ENCODE measurements at places on chromosomes 5 and 9.

DNA sequence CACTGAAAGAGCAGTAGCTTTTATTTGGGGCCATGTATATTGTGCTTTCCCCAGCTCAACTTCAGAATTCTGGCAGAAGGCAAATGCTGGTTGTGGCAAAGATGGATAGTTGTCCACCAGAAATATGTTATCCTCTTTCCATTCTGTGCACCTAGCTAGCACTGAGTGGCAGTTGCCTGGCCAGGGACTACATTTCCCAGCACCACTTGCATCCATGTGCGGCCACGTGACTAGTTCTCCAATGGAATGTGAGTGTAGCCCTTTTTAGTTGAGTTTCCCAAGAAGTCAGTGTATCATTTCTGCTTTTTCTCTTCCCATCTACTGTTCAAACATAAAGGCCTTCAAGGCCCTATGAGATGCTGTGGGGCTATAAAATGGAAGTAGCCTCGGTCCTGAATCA, 354.0 kb upstream of the CLINT1 start:
- no peak for DNase-seq

DNA sequence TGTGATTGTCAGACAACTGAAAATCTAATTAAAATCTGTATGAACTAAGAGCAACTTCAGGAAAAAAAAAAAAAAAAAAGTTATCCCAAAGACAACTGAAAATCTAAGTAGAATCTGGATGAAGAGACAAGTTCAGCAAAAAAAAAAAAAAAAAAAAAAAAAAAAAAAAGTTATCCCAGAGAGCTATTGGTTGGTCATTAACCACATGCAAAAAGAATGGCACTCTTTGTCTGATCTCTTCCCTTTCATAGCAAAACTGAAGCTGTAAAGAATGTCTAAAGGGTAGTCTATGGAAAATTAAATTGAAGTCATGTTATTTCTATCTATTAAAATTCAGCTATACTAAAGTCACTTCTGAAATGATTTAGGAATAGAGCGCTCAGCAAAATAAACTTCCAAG, 32.9 kb downstream of the STRBP start:
- DNase-seq = no peak

DNA sequence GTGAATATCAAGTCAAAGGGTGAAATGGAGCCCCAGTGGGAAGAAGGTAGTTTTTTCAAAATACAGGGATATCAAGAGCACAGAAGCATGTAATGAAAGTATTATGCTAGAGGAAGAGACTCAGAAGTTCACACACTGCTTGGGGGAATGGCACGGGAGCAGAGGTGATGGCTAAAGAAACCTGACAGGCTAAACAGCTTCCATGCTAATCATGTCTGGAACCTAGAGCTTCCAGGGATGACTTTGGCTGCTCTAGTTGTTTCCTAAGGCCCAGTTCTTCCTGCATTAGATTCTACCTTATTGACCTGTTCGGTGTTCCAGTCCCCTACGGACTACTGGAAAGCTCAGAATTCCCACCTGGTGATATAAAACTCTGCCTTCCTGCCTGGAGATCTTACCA, 34.3 kb downstream of the TRIM32 start:
- DNase-seq = no peak

DNA sequence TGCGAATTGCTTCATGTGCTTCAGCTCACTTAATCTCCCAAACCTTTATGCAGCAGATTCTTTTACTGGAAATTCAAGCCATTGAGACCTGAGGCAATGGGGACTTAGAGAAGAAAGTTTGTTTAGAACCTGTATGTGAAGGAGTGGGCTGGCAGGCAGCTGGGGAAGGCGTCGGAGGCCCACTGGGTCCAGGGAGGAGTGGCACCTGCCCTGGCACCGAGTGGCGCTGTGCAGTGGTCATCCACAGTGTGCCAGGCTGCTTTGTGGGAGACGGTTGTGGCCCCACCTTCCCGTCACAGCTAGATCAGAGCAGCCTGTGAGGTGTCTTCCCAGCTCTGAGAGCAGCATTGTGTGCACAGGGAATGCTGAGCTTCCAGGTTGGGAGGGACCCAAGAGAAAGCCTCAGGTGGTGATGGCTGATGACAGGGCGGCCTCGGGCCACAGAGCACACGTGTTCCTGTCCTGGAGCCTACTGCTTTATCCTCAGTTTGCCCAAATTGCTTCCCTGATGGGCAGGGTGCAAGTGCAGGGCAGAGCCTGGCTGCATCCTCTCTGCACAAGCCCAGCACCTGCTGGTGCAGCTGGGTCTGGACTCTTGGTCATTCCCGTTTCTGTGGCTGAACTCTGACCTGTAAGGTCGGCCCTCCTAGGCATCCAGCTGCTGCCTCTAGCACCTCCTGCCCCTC, 175.2 kb downstream of the CACNA1B start:
- DNase-seq = no peak

- no peak for DNase-seq
These were observed 19.5 kb downstream of the ANKH start for GRCh38 chr5:14851999-14852526.

GRCh38 chr9:123528501-123528900, 172.5 kb downstream of the CRB2 start:
- no peak for DNase-seq

DNA sequence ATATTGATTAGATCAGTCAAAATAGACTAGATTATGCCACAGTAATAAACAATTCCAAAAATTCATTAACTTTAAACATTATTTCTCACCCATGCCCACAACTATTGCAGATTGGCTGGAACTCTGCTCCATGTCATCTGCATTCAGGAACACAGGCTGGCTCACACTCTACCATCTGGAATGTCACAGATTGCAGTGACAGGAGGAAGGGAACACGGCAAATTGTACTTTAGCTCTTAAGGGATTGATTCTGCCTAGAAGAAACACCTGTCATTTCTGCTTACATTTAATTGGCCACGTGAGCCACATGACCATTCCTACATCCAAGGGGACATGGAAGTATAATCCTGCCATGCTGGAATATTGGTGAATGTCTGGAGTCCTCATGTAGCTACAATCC, 54.4 kb downstream of the ATPSCKMT start:
- no peak for DNase-seq

- no peak for DNase-seq
These were observed 61.9 kb downstream of the EHMT1 start for GRCh38 chr9:137680444-137681358.

GRCh38 chr9:92257327-92257726, 36.2 kb downstream of the IARS1 start:
- no peak for DNase-seq

- DNase-seq = no peak
These were observed 114.1 kb downstream of the SPOCK1 start for GRCh38 chr5:137385064-137385463.

DNA sequence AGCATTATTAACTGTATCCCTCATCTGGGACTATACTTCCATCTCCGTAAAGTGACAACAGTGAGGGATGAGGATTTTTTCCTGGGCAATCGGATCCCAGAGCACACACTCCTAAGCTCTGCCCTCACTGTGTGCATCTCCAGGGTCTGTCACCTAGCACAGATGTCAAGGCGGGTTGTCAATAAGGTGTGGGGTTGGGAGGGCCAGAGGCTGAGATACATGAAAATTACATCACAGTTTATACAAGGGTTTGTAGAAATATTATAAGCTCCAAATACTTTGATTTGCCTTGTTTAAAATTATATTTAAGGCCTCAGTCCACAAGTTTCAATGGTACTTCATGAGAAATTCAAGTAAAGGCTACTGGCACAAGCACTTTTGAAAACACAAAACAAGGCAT, 4.5 kb downstream of the ADAMTS12 start:
- no peak for DNase-seq

DNA sequence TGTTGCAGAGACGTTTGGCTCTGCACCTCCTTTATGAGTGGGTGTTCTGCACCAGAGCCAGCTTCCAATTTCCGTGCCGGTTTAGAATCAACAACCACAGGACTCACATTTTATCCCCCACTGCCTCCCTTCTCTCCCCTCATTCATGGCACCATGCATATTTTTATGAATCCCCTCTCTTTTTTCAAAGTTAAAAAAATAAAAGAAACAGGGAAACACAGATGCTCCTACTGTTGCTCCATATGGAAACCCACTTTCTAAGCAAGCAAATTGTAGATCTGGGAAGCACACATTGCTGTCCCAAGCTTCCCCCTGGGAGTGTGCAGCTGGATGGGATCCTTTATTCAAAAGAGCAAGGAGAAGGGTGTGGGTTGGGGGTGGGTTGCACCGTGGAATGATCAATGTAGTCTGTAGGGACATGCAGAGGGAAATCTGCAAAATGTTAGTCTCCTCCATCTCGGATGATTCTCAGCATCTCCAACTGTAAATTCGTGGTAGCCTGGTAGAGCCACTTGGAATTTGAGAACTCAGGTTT, 410.0 kb upstream of the ADAMTSL1 start:
- no peak for DNase-seq

DNA sequence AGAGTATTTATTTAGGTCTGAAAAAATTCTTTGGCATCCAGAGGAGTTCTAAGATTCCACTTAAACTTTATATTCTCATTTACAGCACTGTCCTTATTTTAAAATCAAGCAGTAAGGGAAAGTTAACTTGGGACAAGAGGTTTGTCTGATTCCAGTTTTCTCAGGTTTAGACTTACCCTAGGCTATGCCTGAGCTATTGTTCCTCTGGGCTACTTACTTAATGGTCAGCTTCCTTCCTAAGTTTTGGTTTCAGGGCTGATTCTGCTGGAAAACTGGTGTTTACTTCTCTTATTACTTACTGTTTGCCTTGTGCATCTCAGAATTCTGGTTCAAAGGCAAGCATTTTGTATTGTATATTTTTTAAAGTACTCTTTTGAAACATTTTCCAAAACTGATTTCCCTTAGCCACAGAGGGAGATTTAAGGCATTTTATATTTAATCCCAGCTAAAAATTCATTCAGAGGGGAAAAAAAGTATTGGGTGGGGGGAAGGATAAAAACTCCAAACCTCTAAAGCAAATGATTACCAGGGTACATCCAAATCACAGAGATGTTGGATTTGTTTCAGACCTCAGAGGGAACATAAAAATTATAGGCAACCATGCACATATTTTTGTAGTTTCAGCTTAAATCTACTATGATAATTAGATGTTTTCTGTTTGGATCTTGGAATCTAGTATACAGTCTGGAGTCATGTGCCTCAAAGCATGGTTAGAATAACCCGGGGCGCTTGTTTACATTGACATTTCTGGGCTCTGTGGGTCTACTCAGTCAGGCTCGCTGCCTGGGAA, 290.0 kb downstream of the ARHGAP26 start:
- DNase-seq = no peak

GRCh38 chr5:163108351-163108750, 329.0 kb upstream of the CCNG1 start:
- no peak for DNase-seq

DNA sequence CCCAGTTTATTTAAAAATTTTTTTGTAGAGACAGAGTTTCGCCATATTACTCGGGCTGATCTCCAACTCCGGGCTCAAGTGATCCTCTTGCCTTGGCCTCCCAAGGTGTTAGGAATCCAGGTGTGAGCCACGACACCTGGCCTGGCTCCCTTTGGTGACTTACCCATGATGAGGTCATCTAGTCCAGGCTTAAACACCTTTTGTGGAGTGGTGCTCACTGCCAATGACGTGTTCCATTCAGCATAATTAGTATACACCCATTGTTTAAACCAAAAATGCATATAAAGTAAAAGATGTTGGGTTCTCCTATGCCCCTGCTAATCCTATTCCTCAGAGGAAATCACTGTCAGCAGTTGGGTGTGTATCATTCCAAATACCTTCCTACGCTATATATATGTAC, 91.0 kb downstream of the HSPA4 start:
- DNase-seq = no peak

DNA sequence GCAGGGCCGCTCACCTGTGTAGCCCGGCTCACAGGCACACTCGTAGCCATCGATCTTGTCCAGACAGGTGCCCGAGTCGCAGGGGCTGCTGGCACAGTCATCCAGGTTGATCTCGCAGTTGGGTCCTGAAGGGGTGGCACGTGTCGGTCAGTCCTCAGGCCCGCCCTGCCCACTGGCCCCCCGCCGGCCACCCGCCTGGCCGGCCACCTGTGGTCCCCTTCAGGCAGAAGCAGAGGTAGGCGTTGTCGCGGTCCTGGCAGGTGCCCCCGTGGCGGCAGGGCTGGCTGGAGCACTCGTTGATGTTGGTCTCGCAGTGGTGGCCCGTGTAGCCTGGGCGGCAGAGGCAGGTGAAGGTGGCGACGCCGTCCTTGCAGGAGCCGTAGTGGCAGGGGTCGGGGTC, 30.6 kb downstream of the NOTCH1 start:
- no peak for DNase-seq

- DNase-seq = no peak
These were observed 247.1 kb downstream of the SYK start for GRCh38 chr9:91048749-91049148.

GRCh38 chr9:607417-607816, 234.1 kb upstream of the DMRT1 start:
- DNase-seq = no peak

DNA sequence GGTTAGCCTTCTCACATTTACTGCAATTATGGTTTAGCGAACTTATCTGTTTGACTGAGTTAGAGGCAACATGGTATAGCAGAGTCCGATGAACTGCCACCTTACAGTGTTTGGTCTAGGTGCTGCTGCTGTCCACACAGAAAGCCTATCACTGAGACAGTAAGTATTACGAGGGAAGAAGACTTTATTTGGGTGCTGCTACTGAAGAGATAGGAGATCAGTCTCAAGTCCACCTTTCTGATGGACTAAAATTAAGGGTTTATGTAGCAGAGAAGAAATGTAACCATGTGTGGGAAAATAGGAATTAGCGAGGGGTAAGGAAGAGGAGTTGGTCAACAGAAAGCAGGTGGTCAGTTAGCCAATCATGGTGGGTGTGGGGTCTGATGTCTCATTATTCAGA, 109.7 kb downstream of the ZSWIM6 start:
- no peak for DNase-seq

- DNase-seq = no peak
These were observed 83.2 kb upstream of the SMIM15 start for GRCh38 chr5:61245486-61245885.

- no peak for DNase-seq
These were observed 36.3 kb upstream of the CDH10 start for GRCh38 chr5:24681106-24681505.

DNA sequence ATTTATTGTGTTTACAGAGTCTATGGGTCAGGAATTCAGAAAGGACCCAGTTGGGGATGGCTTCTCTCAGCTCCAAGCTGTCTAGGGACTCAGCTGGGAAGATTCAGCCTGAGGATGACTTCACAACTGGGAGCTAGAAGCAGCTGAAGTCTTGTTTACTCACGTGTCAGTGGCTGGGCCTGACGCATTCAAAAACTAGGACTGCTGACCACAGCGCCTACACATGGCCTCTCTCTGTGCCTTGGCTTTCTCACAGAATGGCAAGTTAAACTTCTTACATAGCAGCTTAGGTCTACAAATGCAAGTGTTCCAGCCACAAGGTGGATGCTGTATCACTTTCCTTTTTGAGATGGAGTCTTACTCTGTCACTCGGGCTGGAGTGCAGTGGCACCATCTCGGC, 16.3 kb upstream of the PPP2CA start:
- no peak for DNase-seq

GRCh38 chr9:91177661-91178280, 183.9 kb downstream of the AUH start:
- no peak for DNase-seq

DNA sequence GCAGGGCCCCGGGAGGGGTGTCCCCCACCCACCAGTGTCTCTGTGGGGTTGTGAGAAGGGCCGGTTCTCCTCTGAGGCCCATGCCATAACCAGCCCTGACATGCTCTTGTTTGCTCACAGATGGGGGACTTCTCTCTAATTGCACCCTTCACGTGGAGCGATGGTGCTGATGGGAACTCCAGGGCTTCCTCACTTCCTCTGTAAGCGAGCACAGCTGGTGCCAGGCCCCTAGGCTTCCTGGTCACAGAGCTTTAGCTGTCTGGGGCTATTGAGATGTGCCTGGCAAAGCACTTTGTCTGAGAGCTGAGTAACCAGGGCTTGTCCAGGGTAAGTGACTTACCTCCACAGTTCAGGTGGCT, 36.4 kb downstream of the PHF2 start:
- no peak for DNase-seq
